HL-60 (cell line): ENCODE measurements at places on chromosomes 5 and 9.

- DNase-seq: no peak
Observed at GRCh38 chr5:165031371-165031770, 1526.0 kb downstream of the MAT2B start.

GRCh38 chr5:10489810-10490426 lies 48.2 kb downstream of the ROPN1L start:
- peak; percentile 56 for DNase-seq

GRCh38 chr5:173452119-173452905 lies 124.1 kb upstream of the STC2 start:
- DNase-seq: peak; percentile 98

GRCh38 chr5:73135429-73136054 lies 15.2 kb downstream of the TMEM171 start:
- DNase-seq: no peak

- DNase-seq: peak; percentile 74
Observed at GRCh38 chr5:150904479-150905311, at the start of gene ZNF300. Gene ZNF300, minus strand, starts transcription at chr5:150904980. Its CDS starts 1,825 bp downstream, at chr5:150903155.

GRCh38 chr9:33867747-33868439 lies 50.9 kb downstream of the UBE2R2 start:
- DNase-seq: no peak

DNA sequence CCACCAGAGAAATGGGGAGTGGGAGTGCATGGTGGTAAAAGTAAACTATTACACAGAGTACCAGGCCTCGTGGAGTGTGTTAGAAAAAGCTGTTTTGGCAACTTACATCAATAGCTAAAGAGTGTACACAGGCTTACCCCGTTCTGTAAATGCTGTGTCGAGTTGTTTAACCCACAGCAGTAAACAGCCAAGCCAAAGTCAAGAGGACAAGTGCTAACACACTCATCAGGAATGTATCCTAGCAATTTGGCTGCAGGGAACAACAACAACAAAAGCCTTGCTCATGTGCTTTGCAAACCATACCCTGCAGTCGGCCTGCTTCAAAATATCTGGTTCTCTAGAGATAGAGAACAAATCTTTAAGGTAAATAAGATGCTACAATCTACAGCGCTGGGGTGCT lies 15.9 kb downstream of the DAP start:
- no peak for DNase-seq

DNA sequence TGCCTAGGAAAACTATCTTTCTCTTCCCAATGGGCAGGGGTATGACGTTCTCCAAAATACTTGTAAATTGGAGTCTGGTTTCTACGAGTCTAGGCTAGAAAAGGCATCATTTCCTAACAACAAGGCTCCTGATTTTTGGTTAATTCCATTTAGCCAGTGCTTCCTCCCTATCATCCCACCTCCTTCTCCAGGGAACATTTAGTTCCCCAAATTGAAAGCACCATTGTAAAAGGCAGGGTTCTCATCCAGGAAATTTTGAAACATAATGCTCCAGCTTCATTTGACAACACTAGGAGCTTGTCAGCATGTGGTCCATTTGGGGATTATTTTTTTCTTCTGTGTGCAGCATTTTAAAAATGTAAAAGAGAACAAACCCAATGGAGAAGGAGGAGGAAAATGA lies 256.5 kb upstream of the GRIA1 start:
- DNase-seq: no peak

- DNase-seq: peak; percentile 82
Observed at GRCh38 chr5:68225188-68225910, 9.8 kb downstream of the PIK3R1 start.

- no peak for DNase-seq
Observed at GRCh38 chr5:6446042-6446441, 2.6 kb upstream of the UBE2QL1 start.

DNA sequence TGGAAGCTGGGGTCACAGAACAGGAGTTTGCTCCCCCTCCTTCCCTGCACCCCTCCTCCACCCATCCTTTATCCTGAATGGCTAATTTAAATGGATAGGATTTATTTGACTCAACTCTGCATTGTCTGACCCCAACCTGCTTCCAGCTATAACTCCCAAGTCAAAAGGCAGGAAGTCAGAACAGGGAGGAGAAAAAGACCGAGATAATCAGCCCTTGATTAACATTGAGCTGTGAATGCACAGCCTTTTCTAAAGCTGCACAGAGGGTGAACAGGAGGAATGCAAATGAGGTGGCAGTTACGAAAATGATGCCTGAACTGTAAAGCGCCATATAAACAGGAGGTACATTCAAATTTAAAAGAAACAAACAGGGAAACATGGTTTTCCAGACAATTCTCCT lies 152.8 kb downstream of the SPOCK1 start:
- no peak for DNase-seq

- no peak for DNase-seq
Observed at GRCh38 chr5:10690460-10691440, 70.3 kb downstream of the DAP start.

DNA sequence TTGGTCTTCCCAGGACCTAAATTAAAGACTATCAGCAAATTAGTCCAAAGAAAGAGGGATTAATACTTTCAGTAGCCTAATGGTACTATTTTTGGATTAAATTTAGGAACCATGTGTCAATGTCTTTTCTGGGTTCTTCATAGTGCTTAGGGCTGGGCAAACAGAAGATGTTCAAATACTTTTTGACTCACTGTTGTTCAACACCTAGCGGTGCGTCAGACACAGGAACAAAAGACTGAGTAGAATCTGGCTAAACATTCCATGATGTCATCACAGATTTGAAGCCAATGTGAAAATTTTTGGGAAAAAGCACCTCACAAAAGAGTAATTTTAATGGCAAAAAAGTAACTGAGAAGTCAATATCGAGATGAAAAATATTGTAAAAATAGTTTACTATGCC lies 544.4 kb downstream of the EFNA5 start:
- DNase-seq: no peak

DNA sequence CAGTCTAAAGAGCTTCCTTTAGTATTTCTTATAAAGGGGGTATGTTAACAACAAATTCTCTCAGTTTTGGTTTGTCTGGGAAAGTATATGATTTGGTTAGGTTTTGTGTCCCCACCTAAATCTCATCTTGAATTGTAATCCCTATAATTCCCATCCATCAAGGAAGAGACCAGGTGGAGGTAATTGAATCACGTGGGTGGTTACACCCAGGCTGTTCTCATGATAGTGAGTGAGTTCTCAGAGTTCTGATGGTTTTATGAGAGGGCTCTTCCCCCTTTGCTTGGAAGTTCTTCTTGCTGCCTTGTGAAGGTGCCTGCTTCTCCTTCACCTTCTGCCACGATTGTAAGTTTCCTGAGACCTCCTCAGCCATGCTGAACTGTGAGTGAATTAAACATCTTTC lies 109.1 kb downstream of the MACIR start:
- DNase-seq: no peak

GRCh38 chr9:129496473-129497004 lies 124.4 kb downstream of the C9orf50 start:
- DNase-seq: peak; percentile 83

DNA sequence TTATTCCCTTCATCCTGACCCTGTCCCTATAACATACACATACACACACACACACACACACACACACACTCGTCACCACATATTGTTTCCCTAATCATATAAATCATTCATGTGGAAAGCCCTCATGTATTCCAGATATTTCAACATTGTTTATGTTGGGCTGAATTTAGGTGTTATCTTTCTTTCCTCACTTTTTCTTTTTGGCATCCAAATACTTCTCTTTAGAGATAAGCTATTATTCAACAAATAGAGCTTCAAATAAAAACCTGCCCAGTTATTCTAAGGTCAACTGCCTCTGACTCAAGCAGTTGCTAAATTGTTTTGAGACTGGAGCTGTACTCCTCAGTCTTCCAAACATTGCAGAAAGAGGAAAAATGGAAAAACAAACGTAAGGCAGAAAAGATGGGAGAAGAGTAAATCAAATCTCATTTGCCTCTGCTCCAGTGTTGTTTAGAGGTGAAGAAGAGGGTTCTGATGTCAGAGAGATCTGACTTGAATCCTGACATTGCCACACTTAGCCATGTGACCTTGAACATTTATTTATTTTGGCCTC lies 215.7 kb downstream of the GAS1 start:
- no peak for DNase-seq

GRCh38 chr5:37208883-37209797 lies 40.0 kb downstream of the CPLANE1 start:
- DNase-seq: no peak

GRCh38 chr5:141605523-141606277 lies 13.1 kb downstream of the DIAPH1 start:
- peak; percentile 94 for DNase-seq

GRCh38 chr5:51172903-51173626 lies 210.2 kb upstream of the ISL1 start:
- DNase-seq: no peak

- DNase-seq: no peak
Observed at GRCh38 chr9:70578720-70579119, 164.3 kb upstream of the KLF9 start.

- DNase-seq: no peak
Observed at GRCh38 chr5:179344431-179345182, 654 bp downstream of the ADAMTS2 start.

DNA sequence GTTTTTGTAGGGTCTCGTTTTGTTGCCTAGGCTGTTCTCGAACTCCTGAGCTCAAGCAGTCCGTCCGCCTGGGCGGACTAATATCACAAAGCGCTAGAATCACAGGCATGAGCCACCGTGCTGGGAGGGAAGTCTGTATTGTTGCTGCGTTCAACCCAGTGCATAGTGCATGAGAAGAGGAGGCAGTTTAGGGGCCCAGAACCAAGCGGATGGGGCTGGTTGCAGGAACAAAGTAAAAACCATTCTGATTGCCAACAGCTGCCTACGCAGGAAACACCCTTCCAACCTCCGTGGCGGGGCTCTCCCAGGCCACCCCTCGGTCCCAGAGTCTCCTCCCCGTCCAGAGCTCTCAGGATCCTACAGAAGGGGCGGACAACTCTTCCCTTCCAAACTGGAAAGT lies 87.1 kb downstream of the ANXA2R start:
- no peak for DNase-seq

DNA sequence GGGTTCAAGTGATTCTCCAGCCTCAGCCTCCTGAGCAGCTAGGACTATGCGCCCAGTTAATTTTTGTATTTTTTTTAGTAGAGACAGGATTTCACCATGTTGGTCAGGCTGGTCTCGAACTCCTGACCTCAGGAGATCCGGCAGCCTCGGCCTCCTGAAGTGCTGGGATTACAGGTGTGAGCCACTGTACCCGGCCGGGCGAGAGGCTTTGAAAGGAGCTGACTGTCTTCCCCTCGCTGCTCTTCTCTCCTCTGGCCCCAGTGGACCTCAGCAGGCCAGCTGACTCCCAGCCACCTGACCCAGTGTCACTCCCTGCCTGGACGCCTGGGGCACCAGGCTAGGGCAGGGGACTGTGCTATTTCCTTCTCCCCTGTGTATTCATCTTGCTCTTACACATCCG lies 89.5 kb upstream of the ANKRD55 start:
- no peak for DNase-seq

- no peak for DNase-seq
Observed at GRCh38 chr5:7690557-7690956, 160.4 kb downstream of the CFAP90 start.

GRCh38 chr9:2717385-2717784 lies at the start of gene KCNV2:
Gene KCNV2, plus strand, starts transcription at chr9:2717510. Its CDS starts 230 bp downstream, at chr9:2717740.
- no peak for DNase-seq

- no peak for DNase-seq
Observed at GRCh38 chr5:83026930-83027687, 50.1 kb downstream of the TMEM167A start.

DNA sequence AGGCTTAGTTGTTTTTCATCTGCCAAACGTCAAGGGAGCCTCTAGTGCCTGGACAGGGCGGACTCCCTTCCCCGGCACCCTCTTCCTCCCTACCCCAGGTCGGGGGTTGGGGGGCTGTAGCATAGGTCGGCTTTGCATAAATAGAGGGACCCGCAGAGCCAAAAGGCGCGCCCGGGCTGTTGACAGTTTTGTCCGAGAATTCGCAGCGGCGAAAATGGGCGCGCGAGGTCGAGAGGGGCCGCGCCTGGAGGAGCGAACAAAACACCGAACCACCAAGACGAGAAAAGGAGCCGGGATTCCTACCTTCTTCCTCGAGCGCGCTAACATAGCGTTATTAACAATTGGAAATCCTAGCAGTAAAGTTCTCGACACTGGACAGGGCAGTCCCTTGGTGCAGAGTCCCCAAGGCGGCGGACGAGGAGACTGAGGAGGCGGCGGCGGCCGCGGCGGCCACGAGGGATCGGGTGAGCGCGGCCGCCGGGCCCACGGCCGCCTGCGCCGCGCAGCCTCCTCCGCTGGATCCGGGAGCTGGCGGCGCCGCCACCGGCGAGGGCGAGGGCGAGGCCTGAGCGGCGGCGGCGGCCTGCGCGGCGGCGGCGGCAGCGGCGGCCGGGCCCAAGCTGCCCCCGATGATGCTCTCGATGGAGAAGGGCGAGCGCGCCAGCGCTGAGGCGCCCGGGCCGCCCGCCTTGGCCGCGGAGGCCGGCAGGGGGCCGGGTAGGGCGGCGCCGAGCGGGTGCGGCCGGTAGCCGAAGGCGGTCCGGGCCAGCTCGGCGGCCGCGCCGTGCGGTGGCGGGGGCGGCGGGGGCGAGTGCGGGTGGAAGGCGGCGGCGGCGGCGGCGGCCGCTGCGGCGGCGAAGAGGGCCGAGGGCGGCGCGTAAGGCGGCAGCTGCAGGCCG lies 1.7 kb downstream of the FOXD1 start:
- no peak for DNase-seq

GRCh38 chr5:59769832-59770231 lies 123.7 kb downstream of the PDE4D start:
- no peak for DNase-seq

- DNase-seq: no peak
Observed at GRCh38 chr5:53481159-53481886, 894 bp downstream of the FST start.

GRCh38 chr5:102819634-102820033 lies 64.5 kb downstream of the PAM start:
- no peak for DNase-seq

DNA sequence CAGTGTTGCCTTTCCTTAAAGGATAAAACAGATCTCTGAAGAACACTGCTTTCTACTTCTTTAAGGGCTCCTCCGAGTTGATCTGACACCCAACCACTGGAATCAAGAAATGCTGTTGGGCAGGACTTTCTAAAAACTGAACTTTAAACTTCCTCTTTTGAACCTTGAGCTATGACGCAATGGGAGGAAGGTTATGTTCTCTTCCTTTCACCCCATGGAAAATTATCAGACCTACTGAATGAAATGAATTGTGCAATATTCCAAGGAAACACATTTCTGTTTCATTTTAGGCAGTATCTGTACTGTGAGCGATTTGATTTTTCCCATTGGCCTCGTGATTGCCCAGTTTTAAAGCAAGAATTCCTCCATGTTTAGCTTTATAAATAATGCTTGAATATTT lies 206.0 kb upstream of the PRR16 start:
- peak; percentile 55 for DNase-seq

- peak; percentile 64 for DNase-seq
Observed at GRCh38 chr9:114202396-114202795, 47.1 kb downstream of the COL27A1 start.

GRCh38 chr5:74625742-74626241 lies 14.7 kb downstream of the ENC1 start:
- no peak for DNase-seq

GRCh38 chr5:115847290-115847689 lies 5.6 kb downstream of the AP3S1 start:
- DNase-seq: no peak

- no peak for DNase-seq
Observed at GRCh38 chr5:137706841-137707240, 29.0 kb downstream of the KLHL3 start.
